ENCODE measurements at places on chromosomes 4 and X. TPM values are rescaled to one million over a fixed set of nuclear protein-coding genes. Genes with fewer than 3 reads are reported as not detected.

TAPT1 gene
- 16.7 TPM for total RNA-seq

ENPP6 gene
- total RNA-seq: under 0.01 TPM

HOPX gene
- total RNA-seq: 7.6 TPM

KCTD8 gene
- 0.13 TPM for total RNA-seq

ASB11 gene
- total RNA-seq: under 0.01 TPM

CYSLTR1 gene
- total RNA-seq: under 0.01 TPM

Data from dermis microvascular lymphatic vessel endothelial cell (primary cell).